ENCODE measurements at places on chromosomes 12 and 14.
A peak's percentile ranks its signal among the peaks of the same experiment; 100 is the strongest.

DNA sequence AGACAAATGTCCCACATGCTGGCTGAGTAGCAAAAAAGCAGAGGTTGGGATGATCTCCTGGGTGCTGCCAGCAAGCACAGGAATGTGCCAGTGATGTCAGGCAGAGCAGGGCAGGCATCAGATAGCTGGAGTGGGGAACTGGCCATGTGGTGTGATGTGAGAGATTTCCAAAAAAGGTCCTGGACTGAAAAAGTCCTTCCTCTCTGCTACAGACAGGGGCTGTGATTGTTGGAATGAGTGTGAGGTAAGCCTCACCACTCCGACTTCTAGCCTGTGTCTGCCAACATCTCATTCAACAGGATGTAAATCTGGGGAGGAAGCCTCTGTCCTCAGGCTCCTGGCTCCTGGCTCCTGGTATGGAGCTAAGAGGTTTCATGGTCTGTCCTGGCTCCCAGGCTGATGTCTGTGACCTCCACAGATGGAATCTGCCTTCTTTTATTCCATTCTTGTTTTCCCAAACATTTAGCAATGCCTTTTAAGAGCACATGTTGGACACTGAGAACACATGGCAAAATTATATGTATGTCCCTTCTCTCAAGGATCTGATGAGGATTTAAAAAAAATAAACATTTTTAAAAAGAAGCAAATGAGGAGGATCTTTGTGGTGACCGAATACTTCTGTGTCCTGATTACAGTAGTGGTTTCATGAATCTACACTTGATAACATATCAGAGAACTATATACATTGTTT is 50.1 kb upstream of the STK38L start:
- no peak for DNase-seq

DNA sequence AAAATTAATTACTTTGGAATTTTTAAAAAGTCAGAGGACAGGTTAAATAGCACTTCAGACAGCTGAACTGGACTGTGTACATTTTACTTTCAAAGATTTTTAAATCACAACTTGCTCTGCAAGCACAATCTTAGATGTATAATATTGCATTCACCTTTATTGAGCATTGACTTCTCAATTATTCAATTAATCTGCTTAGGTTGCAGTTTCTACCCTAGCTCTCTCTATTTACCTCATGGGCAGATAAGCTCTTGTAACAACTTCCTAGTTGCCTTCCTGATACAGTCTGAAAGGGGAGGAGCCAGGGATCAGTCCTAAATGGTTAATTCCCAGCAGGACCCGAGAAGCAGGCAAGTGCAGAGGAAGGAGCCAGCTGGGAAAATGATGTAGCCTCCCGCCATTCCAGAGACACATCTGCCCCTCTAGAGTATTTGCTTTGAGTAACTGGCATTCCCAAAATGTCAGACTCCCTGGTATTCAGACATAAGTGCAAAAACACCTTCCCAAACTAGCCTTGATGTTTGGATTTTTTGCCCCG is 302.8 kb downstream of the GALC start:
- no peak for DNase-seq

- no peak for DNase-seq
Measured at GRCh38 chr12:8816448-8817050, 5.9 kb upstream of the A2ML1 start.

DNA sequence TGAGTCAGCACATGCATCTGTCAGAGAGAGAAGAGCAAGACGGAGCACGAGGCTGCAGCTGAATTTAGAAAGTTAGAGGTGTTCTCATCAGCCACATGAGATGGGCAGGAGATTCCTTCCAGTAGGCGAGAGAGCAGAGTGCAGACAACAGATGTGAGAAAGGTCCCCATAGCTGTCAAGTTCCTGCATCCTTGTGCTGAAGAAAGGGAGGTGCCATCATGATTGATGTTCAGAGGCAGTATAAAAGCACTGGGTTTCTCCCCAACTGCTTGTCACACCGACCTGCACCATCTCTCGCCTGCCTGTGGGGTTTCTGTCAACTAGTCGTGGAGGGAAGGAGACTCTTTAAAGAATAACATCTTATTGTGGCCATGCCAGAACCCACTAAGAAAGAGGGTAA is at the start of gene MYBPC1:
MYBPC1 (plus strand) TSS at position 272 of the 400 bp plus-strand sequence; CDS start at position 372, 100 bp downstream.
- no peak for DNase-seq

DNA sequence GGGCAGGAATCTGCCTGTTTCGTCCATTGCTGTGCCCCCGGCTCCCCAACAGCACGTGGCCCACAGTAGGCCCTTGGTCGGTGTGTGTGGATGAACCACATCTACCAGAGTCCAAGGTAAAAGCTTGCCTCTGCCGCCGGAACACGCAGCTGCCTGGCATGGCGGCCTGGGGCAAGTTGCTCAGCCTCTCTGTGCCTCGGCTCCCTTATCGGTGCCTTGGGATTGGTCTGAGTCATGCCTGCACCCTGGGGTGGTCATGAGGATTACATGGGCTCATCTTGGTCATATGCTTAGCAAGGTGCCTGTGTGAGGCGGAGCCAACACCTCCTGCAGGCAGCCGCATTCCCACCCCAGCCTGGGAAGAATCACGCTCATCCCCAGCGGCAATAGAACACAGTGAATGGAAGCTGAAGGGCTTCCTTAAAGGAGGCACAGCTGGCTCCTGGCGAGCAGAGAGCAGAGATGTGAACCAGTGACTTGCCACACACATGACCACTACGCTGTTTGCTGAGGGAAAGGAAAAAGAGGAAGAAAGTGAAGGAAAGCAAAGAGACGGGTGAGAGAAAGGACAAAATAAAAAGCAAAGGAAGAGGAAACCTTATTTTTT is 5.5 kb upstream of the SCARB1 start:
- no peak for DNase-seq

- DNase-seq, result no peak
Measured at GRCh38 chr14:89325959-89326358, 91.1 kb downstream of the FOXN3 start.

- DNase-seq, result peak; percentile 18
Measured at GRCh38 chr12:67068204-67068731, 200.9 kb upstream of the CAND1 start.

DNA sequence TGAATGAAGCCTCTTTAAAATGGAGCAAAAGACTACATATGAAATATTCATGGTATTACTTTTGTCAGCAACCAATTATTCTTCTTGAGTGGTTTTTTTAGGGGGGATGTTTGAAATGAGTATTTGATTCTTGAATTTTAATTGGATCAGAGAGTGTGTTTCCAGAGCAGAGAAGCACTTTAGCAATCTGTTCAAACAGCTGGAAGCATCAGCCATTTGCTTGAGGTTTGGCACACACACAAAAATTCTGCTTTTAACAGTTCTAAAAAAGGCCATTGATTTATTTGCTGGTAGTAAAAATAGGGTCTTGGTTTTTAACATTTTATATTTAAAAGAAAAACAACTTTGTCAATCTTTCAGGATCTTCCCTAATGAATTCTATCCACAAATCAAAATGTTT is 292.7 kb downstream of the LRFN5 start:
- peak; percentile 11 for DNase-seq

GRCh38 chr14:99121319-99121875 is 150.6 kb downstream of the BCL11B start:
- no peak for DNase-seq

GRCh38 chr12:118036672-118037411 is 20.3 kb downstream of the RFC5 start:
- no peak for DNase-seq

GRCh38 chr12:27486961-27487360 is 37.0 kb upstream of the PPFIBP1 start:
- DNase-seq, result no peak

GRCh38 chr14:73717266-73717665 is 3.1 kb upstream of the PNMA1 start:
- no peak for DNase-seq

GRCh38 chr12:41223600-41223999 is 35.5 kb downstream of the PDZRN4 start:
- DNase-seq, result no peak

DNA sequence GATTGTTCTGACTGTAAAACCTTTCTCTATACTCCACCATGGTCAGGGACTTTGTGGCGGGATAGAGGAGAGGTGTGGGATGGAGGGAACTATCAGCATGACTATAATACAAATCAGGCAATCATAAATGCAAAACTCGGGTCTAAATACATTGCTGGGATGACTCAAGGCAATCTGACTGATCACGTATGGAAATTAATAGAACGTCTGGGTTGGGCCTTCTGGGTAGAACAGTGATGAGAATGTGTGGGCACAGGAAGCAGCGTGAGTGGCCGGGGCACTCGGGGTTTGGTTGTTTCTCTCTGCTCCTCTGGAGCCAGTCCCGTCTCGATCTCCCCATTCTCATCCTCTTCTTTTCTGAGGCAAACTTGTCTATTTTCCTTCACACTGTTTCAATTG is 485.8 kb downstream of the VRK1 start:
- DNase-seq, result no peak

DNA sequence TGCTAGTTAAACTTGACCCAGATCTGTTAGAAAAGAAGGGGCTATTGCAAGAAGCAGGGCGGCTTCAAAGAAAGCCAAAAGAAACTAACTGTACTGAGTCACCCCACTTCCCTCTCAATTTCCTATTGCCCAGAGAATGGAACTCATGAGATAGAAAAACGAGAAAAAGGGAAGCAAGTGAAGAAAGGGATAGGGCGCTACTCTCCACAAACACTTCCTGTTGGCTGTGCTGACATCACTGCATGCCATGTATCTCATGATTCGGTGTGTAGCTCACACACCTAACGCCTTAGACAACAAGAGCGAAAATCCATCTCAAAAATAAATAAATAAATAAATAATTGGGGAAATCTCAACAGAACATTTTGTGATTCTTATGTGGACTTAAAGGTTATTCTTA is 13.0 kb upstream of the P2RX4 start:
- no peak for DNase-seq

DNA sequence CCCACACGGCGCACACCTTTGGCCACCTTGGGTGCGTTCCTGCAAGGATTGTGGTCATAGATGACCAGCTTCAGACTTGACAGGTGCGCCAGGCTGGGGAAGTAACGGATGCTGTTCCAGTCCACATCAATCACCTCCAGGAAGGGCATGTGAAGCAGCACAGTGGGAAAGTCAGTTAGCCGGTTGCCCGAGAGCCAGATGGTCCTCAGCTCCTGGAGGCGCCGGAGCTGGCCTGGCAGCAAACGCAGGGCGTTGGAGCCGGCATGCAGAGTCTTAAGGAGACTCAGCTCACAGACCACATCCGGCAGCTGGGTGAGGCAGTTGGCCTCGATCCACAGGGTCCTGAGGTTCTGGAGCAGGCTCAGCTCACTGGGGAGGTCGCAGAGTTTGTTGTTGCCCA is 581 bp downstream of the LRRC10 start:
- no peak for DNase-seq

DNA sequence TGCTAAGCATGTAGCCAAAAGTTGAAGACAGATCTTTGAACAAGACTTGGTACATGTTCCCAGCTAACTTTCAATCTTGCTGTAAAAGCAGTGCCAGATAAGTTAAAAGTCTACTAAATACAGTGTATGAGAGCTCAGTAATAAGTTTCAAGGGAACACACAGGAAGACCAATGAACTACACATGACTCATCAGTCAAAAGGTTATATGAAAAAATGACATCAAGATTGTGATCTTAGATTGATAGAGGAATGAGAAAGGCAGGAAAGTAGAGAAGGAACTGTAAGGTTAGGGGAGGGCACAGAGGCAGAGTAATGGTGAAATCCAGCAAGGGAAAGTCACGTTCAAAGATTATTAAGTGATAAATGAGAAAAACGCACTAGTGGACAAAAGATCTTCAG is 249.9 kb upstream of the FLRT2 start:
- no peak for DNase-seq

- DNase-seq, result no peak
Measured at GRCh38 chr12:112322882-112323547, 59.2 kb downstream of the HECTD4 start.

DNA sequence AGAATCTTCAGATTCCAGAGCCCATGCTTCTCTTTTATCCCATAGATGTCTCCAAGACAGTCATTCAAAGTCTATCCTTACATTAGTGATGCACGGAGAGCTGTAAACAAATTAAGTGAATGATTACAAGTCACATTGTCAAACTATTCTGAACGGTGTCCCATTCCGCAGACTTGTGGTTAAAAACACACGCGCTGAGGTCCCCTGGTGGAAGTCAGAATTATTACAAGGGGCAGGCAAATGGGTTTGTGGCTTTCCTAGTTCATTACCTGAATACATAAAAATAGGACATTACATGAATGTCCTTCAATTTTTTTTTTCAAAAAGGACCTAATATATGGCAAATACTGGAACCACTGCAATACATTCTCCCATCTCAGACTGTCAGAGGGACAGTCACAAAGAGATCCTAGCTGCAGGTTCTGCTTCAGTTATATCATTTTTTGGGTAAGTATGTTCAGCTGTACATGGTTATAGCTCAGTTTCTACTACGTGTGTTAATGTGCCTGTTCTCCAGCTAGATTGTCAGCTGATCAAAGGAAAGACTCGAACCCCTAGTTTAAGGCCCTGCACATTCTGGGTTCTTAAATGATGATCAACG is 53.1 kb upstream of the STON2 start:
- no peak for DNase-seq

DNA sequence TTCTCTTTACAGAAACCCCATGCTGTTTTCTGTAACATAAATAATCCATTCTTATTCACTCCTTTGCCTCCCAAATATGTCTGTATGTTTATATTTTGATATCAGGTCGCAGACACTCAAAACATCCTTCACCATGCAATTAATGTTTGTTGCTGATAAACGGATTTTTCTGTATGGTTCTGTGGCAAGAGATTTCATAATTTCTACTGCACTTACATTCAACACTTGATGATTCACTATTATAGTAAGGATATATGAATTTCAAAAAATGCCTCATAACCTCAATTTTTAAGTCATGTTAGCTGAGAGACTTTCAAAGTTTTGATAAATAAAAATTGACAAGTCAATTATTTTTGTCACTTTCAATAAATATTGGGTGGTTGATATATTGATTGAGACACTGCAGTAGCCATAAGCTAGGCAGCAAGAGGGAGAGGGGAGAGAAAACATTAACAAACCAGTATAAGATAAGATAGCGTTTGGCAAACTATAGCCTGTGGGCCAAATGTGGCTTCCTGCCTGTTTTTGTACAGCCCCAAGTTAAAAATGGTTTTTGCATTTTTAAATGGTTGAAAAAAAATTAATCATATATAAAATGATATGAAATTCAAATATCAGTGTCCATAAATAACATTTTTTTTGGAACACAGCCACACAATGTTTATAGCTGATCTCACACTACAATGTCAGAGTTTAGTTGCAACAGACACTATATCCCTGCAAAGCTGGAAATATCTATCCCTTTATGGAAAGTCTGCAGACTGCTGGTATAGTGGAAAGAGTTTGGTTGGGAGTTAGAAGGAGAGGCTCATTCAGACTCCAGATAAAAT is 18.3 kb downstream of the ALDH6A1 start:
- no peak for DNase-seq

DNA sequence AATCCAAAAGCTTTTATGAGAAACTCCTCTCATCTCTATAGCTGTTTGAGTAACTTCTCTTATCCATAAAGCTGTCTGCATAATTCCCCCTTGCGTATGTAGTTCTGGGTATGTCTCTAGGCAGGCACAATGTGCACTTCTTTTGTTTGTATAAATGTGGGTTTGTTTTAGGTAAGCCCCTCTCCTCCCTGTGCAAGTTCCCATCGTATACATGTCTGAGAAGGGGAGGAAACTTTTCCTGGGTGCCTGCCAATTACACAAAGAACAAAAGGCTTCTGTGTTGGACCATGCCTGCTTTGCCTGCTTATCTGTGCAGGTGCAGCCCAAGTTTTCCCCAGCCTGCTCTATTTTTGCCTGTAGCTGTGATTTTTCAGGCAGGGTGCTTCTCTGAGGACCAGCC is 96.7 kb downstream of the CCER1 start:
- DNase-seq, result no peak

Measured in NCI-H1930 (cell line).